Activated CD8-positive, alpha-beta memory T cell treated with anti-CD3 and anti-CD28 coated beads for 4 hours (primary cell): ENCODE measurements at places on chromosomes 7 and 10.

- DNase-seq: no peak
Measured at GRCh38 chr10:130492266-130492934, 356.2 kb downstream of the GLRX3 start.

GRCh38 chr7:47266131-47266706, 315.7 kb downstream of the TNS3 start:
- no peak for DNase-seq

DNA sequence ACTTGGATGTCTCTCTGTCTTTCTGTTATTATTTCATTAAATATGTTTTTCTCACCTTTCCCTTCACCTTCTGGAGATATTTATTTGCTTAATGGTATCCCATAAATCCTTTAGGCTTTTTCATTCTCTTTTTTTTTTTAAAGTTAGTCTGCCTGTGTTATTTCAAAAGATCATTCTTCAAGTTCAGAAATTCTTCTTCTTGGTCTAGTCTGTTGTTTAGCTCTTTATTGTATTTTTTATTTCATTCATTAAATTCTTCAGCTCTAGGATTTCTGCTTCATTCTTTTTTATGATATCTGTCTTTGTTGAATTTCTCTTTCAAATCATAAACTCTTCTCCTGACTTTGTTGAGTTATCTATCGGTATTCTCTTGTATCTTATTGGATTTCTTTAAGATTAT, 312.1 kb upstream of the KAT6B start:
- DNase-seq: no peak

DNA sequence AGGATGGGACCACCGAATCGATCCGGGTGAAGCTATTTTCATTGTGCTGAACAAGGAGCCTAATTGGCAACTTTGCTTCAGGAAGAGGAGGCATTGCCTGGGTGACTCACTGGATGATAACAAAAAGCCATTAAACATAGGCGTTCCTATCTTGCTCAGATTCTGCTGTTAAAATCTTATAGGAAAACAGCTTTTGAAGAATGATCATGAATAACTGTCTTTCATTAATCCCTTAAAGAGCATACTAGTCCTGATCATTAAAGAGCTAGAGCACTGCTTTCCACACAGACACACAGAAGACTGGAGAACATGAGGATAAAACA, 174.2 kb upstream of the IMMP2L start:
- no peak for DNase-seq

- DNase-seq: no peak
Measured at GRCh38 chr7:44706788-44707557, 41.7 kb upstream of the ZMIZ2 start.

DNA sequence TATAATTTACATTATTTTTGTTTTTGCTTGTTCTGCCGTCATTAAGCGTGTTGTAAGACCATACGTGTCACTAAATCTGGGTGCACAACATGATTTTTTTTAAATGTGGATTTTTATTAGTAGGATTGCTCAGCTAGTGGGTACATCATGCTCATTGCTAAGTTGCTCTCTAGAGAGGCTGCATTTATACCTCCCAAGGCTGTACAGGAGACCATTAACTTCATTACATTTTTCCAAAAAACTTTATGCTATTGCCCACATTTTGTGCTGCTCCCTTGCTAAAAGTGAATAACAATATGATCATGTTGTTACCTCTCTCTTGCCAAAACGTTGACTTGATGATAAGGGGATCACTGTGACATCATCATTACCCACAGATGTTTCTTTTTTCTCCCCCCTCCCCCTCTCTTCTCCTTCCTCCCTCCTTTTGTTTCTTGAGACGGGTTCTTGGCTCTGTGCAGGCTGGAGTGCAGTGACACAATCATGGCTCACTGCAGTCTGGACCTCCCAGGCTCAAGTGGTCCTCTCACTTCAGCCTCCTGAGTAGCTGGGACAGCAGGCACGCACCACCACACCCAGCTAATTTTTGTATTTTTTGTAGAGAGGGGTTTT, 65.1 kb downstream of the BMPR1A start:
- DNase-seq: no peak

- DNase-seq: no peak
Measured at GRCh38 chr7:128453836-128454804, 1.6 kb upstream of the HILPDA start.

GRCh38 chr10:91525896-91526712, 106.8 kb downstream of the PPP1R3C start:
- DNase-seq: no peak

GRCh38 chr7:143289421-143289820, 1.3 kb downstream of the CASP2 start:
- no peak for DNase-seq

- DNase-seq: no peak
Measured at GRCh38 chr7:70935854-70936253, 196.1 kb upstream of the GALNT17 start.

- no peak for DNase-seq
Measured at GRCh38 chr10:113600569-113600968, 47.7 kb downstream of the HABP2 start.

- DNase-seq: no peak
Measured at GRCh38 chr7:947391-948210, 6.9 kb downstream of the ADAP1 start.

- DNase-seq: no peak
Measured at GRCh38 chr10:88978463-88978862, 12.1 kb upstream of the FAS start.

GRCh38 chr7:116588225-116588624, 63.4 kb downstream of the CAV1 start:
- no peak for DNase-seq

DNA sequence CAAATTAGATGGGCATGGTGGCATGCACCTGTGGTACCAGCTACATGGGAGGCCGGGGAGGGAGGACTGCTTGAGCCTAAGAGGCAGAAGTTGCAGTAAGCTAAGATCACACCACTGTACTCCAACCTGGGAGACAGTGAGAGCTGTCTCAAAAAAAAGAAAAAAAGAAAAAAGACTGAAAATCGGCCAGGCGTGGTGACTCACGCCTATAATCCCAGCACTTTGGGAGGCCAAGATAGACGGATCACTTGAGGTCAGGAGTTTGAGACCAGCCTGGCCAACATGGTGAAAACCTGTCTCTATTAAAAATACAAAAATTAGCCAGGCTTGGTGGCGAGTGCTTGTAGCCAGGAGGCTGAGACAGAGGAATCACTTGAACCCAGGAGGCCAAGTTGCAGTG, 11.9 kb downstream of the RNF216 start:
- no peak for DNase-seq

DNA sequence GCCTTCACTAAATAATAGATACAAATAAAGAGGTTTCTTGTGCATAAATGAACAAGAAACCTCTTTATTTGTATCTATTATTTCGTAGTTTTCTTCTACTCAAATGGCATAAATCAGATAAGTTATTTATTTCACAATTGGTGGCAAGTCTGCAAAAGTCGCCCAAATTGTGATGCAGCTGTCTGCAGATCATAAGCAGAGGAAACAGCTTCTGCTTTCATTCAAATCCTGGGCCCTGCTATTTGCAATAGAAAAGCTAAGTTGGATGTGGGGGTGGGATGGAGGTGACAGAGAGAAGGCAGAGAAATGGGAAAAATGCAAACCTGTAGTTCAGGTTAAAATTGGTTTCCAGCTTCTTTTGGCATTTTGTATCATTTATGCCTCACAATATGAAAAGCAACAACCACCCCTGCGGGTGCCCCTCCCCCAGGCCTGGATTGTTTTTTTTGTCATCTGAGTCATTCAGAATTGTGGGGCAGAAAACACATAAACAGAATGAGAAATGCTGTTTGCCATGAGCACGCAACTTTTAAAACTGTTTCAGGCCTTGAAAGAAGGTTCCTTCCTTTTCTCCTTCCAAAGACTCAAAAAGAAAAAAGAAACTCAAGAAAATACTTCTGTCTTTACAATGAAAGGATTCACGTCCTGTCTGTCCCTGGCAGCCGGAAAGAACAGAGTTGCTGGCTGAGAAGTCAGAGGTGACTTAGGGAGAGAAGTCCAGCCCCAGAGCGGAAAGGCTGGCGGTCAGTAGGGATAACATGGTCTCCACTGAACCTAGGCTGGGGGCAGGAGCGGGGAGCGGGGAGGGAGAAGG, 132.9 kb downstream of the BAMBI start:
- no peak for DNase-seq

- DNase-seq: no peak
Measured at GRCh38 chr10:73916761-73917470, 6.0 kb downstream of the PLAU start.

DNA sequence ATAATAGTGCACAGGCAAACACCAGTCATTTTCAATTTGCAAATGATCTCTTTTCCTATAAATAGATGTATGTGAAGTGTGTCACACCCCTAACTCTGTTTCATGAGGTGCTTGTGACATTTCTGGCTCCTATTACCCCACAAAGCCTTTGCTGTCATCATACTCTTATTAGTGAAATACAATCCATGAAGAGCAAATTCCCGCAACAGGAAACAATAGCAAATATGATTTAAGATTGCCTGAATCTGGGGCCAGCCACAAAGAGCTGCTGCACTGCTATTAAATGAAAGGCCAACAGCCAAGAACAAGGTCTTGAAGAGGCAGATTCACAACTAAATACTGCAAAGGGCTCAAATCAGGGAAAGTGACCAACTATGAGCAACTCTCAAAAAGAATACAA, 96.3 kb upstream of the CAV2 start:
- DNase-seq: no peak

DNA sequence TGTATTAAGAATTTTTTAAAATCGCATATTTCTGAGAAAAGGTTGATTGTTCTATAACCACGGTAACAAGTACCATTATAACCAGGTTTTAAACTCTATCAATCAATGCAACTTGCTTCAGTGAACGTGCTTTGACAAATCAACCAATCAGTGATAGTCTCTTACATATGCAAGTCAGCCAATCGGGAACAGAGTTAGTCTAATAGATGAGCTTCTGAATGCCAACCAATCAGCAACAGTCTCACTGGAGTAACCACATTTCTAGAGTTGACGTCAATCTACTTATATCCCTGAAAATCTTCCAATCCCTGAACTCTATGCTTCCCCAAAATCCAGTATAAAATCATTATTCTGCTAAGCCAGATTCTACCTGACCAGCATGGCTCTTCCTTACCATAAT, 44.7 kb upstream of the TRUB1 start:
- DNase-seq: no peak

DNA sequence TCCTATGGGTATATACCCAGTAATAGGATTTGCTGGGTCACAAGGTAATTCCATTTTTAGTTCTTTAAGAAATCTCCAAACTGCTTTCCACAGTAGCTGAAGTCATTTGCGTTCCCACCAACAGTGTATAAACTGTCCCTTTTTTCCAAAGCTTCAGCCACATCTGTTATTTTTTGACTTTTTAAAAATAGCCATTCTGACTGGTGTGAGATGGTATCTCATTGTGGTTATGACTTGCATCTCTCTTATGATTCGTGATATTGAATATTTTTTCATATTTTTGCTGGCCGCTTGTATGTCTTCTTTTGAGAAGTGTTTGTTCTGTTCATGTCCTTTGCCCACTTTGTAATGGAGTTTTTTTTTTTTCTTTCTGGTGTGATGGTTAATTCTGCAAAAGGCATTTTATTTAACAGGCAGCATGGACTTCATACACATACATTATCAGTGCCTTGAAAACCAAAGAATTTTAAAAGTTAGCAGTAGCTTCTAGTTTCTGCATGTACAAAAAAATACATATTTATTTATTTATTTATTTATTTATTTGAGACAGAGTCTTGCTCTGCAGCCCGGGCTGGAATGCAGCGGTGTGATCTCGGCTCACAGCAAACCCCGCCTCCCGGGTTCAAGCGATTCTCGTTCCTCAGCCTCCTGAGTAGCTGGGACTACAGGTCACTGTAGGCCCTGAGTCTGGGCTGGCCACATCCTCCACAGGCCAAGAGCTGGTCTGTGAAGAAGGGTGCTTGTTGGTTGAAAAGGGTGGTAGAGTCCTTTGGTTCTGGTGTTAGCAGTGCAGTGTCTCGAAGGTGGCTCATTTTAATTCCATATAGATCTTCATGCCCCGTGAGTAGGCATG, 32.3 kb downstream of the AGR3 start:
- DNase-seq: no peak

DNA sequence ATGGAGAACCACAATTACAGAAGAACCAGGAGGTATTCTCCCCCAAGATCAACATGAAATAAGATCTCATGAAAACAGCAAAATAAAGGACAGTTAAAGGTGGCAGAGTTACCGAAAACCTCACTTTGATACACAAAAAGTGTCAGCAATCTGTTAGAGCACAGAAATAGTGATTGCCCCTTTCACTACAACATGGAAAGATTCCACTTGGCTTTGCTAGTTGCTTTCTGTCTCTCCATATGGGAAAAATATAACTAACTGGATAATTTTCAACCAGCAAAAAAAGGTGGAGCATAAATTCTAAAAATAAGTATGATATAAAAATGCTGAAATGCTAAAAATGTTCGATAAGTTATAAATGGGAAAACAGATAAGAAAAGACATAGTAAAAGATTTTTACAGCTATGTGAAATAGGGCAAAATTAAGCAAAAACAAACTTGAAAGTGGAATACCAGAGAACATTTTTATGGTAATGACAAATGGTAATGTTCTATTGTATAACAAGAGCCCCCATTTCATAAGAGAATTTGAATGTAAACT, 90.2 kb downstream of the GPR85 start:
- no peak for DNase-seq

GRCh38 chr7:117009705-117010361, 56.5 kb downstream of the ST7 start:
- no peak for DNase-seq

DNA sequence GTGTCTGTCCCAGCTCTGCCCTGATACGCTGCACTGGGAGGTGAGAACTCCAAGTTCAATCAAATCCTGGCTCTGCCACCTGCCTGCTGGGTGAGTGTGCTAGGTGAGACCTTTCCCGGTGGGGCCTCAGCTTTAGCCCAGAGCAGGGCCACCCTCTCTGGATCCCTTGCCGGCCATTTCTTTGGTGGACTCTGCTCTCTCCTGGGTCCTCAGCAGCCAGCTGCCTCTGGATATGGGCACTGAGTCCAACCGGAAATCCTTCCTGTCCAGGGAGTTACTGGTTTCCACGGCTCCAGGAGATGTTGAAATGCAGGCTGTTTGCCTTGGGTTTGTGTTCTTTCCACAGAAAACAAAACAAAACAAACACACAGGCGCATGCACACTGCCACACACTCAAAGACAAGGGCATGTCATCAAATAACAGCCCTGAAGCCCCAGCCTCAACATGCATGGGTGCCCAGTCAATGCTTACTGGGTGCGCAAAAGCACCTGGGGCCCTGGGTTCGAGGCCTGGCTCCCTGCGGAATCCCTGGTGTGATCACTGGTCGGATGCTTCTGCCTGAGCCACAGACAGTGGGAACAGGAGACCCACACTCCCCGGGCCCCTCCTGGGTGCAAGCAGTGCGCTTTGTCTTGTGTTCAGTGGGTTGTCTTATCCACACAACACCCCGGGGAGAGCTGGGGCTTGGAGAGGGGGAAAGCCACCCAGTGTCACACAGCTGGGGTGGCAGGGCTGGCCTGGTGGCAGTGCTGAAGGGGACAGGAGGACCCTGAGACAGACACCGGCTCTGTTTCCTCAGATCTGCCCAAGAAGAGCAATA, 33.1 kb downstream of the PPIF start:
- DNase-seq: no peak

GRCh38 chr7:159144758-159145489, at the start of gene VIPR2:
Gene VIPR2 (minus strand): TSS chr7:159144867. CDS start chr7:159144771, 96 bp downstream.
- peak; percentile 15 for DNase-seq
